ENCODE measurements at places on chromosomes 1 and 21.

GRCh38 chr1:87979079-87979478 lies 650.4 kb downstream of the LMO4 start:
- no peak for DNase-seq

DNA sequence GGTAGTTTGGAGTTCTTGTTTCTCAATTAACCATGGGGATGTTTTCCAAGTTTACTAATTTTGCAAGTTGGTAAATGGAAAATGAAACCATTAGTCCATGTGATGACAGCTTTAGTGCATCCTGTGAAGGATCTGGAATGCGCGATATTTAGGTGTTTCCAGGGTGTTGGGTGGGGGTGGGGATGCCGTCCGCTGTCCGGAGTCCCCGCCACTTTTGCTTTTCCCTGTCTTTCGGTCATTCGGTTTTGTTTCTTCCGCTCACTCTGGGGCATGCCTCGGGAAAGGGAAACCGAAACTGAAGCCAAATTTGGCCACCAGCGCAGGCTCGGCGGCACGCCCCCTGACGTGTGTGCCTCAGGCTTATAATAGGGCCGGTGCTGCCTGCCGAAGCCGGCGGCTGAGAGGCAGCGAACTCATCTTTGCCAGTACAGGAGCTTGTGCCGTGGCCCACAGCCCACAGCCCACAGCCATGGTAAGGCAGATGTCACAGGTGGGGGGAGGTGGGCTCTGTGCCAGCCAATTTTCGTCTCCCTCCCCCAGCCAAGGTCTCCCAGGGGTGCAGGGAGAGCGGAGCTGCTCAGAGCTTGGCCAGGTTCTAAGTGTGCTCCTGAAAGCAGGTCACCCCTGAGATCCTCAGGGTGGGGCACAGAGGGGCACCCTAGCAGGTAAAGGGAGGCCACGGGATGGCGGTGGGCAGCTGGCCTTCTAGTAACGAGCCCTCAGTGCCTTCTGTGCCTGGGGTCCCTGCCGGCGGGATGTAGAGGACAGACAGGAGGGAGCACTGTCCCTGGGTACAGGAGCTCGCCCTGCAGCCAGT lies at the start of gene ISG15:
TSS of gene ISG15 (plus strand) at position 393 of the 817 bp plus-strand sequence. CDS start at position 470, 77 bp downstream.
- peak; percentile 84 for DNase-seq

DNA sequence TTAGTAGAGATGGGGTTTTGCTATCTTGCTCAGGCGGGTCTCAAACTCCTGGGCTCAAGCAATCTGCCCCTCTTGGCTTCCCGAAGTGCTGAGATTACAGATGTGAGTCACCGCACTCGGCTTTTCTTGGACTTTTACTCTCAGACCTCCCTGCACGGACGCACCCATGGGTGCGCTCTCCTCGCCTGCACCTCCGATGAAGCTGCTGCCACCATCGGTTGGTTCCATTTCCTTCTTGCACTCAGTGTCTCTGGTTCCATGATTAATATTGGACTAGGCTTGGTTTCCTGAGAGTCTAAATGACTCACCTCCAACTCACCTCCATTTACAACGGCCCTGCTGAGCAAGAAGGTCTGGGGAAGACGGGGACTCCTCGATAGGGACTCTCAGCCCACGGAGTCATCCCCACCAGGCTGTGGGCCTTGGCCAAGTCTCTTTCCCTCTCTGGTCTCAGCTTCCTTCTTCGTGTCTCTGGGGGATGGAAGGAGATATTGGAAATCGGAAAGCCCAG lies 6.7 kb upstream of the TNFRSF8 start:
- no peak for DNase-seq

- no peak for DNase-seq
Measured at GRCh38 chr1:85279458-85280080, 3.1 kb upstream of the BCL10 start.

DNA sequence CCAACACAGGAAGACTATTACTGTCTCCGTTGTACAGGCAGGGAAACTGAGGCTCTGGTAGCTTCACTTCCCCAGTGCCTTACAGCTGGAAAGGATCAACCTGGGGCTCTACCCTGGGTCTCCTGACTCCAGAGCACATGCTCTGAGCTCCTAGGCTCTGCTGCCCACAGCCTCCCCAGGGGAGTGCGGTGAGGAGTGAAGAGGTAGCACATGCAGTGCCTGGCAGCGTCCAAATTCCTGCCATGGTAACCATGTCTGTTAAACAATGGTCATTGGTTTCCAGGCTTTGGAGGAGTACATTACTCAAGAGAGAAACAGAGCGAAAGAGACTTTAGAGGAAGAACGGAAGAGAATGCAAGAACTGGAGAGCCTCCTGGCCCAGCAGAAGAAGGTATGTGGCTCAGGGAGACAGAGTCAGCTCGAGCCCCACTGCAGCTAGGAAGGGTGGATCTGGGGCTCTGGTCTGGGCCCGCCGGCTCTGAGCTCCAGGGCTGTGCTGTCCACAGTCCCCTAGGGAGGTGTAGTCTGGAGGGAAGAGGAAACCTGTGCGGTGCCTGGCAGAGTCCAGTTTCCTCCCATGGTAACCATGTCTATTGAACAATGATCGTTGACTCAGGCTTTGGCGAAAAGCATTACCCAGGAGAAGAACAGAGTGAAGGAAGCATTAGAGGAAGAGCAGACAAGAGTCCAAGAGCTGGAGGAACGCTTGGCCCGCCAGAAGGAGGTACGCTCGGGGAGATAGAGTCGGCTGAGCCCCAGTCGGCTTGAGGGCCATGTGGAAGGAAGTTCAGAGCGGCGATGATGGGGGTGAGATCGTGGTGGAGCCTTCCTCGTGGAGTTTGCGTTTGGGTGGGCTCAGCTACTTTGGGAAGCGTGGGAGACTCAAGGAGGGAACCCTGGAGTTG lies 64.6 kb upstream of the EFHD2 start:
- DNase-seq: no peak

DNA sequence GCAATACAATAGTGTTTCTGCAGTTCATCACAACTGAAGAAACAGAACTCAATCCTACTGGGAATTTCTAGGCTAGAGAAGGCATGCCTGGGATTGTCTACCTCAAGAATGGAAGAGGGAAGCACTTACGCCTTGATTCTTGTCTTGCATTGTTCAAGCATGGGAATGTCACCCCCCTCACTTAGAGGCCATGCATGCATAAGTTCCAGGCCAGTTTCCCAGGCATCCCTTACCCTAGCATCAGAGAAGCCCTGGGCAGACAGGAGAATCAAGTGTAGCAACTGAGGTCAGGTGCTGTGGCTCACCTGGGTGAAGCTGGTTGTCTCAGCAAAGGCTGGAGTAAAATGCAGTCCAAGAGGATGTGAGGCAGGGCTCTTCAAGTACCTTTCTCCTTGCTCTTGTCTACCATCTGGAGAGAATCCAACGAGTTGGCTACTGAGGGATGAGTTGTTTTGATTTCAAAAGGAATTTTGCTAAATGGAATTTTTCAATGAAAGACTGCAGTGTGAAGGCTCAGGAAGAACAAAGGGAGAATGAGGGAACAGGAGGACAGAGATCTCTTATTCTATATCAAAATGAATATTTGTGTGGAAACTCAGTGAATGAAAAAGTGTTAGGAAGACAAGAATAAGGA lies 174.3 kb downstream of the NEK7 start:
- no peak for DNase-seq

DNA sequence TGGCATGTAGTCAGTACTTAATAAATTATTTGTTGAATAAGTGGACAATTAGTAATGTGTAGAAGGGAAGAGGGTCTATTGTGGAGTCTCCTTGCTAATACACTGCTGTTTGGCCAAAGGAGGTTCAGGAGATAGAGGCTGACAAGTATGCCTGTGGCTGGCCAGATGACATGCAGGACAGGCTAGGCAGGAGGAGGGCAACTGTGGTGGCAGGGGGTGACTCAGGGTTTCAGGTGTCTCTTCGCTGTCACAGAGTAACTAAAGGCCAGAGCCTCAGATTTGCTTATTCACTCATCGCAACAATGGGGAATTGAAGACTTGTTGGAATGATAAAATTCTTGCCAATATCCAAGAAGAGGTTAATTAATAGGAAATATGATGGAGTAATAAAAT lies 33.1 kb downstream of the THRAP3 start:
- no peak for DNase-seq

- DNase-seq: peak; percentile 68
Measured at GRCh38 chr1:201559679-201560162, 20.8 kb downstream of the NAV1 start.

- no peak for DNase-seq
Measured at GRCh38 chr1:96764469-96764868, 42.9 kb downstream of the PTBP2 start.

GRCh38 chr21:35942211-35943144 lies 117.8 kb downstream of the SETD4 start:
- DNase-seq: no peak

DNA sequence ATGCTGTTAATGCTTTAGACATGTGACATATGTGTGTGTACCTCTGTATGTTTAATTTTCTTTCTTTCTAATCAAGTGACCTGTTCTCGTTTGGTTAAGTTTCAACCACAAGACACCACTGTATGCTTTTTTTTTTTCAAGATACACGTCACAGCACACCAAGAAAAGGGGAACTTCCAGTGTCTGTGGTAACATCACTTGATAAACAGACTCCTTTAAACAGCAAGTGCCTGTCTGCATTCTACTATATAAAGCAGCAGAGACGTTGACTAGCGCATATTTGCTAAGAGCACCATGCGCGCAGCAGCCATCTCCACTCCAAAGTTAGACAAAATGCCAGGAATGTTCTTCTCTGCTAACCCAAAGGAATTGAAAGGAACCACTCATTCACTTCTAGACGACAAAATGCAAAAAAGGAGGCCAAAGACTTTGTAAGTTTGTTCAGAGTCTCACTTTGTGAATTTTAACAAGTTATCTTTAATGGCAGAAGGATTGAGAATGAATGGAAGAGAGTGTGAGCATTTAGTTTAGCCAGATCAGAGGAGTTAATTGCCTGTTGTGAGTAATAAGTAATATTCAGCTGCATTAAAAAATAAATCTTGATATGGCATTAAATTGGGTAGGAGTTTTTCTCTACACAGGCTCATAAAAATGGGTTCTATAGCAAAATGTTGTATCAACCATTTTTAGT lies at the start of gene RGS1:
TSS of gene RGS1 (plus strand) at position 275 of the 691 bp plus-strand sequence. CDS start at position 295, 20 bp downstream.
- peak; percentile 32 for DNase-seq

DNA sequence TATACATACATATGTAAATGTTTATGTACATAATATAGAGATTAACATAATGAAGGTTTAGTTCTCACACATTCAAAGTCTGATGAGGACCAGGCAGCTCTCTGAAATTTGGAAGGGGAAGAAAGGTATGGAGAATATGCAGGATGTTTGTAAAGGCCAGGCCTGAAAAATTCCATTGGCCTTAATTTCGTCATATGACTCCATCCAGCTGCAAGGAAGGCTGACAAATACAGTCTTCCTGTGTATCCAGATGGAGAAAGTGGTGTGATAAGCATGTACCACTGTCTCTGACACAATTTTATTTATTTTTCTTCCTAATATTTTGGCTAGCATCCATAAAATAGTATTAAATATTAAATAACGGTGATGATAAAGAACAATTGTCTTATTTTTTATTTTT lies 6.3 kb upstream of the SGIP1 start:
- no peak for DNase-seq

GRCh38 chr1:23354245-23354644 lies 10.2 kb upstream of the HNRNPR start:
- no peak for DNase-seq

GRCh38 chr1:30726236-30726635 lies 2.9 kb upstream of the MATN1 start:
- no peak for DNase-seq
